Naive thymus-derived CD8-positive, alpha-beta T cell (primary cell): ENCODE measurements at places on chromosomes 4 and X. TPM values are rescaled to one million over a fixed set of nuclear protein-coding genes. Genes with fewer than 3 reads are reported as not detected.

POU4F2 gene
- polyA plus RNA-seq = not detected

CD38 gene
- 5.9 TPM for polyA plus RNA-seq

NMU gene
- polyA plus RNA-seq = not detected

SGCB gene
- polyA plus RNA-seq = 4.3 TPM

CSAG1 gene
- not detected for polyA plus RNA-seq

TMPRSS11A gene
- not detected for polyA plus RNA-seq

AP1S2 gene
- 31.2 TPM for polyA plus RNA-seq

HAND2 gene
- polyA plus RNA-seq = not detected

TRIM75 gene
- not detected for polyA plus RNA-seq

DEFB131A gene
- not detected for polyA plus RNA-seq

HS6ST2 gene
- not detected for polyA plus RNA-seq

PNMA3 gene
- polyA plus RNA-seq = 0.23 TPM

MAGEA2B gene
- not detected for polyA plus RNA-seq

SAGE1 gene
- polyA plus RNA-seq = not detected

CDS1 gene
- polyA plus RNA-seq = not detected

ATP7A gene
- polyA plus RNA-seq = 7.0 TPM

BTC gene
- not detected for polyA plus RNA-seq

TKTL2 gene
- not detected for polyA plus RNA-seq

SH3D19 gene
- polyA plus RNA-seq = 0.62 TPM

HSFX4 gene
- not detected for polyA plus RNA-seq

PARM1 gene
- polyA plus RNA-seq = not detected

GALNTL6 gene
- polyA plus RNA-seq = not detected

CNKSR2 gene
- polyA plus RNA-seq = 5.9 TPM

SPANXA2 gene
- polyA plus RNA-seq = not detected

AKAP14 gene
- polyA plus RNA-seq = not detected

NDNF gene
- polyA plus RNA-seq = not detected

PCYT1B gene
- polyA plus RNA-seq = 0.02 TPM

MAGED1 gene
- polyA plus RNA-seq = 49.9 TPM

LAGE3 gene
- polyA plus RNA-seq = 72.7 TPM

FAM236A gene
- not detected for polyA plus RNA-seq

LAMTOR3 gene
- polyA plus RNA-seq = 35.6 TPM

ASMT gene
- polyA plus RNA-seq = not detected

TDO2 gene
- not detected for polyA plus RNA-seq

EREG gene
- not detected for polyA plus RNA-seq

MAML3 gene
- polyA plus RNA-seq = 1.6 TPM

ASB9 gene
- 2.7 TPM for polyA plus RNA-seq
